ENCODE measurements at places on chromosomes 5 and 9.

DNA sequence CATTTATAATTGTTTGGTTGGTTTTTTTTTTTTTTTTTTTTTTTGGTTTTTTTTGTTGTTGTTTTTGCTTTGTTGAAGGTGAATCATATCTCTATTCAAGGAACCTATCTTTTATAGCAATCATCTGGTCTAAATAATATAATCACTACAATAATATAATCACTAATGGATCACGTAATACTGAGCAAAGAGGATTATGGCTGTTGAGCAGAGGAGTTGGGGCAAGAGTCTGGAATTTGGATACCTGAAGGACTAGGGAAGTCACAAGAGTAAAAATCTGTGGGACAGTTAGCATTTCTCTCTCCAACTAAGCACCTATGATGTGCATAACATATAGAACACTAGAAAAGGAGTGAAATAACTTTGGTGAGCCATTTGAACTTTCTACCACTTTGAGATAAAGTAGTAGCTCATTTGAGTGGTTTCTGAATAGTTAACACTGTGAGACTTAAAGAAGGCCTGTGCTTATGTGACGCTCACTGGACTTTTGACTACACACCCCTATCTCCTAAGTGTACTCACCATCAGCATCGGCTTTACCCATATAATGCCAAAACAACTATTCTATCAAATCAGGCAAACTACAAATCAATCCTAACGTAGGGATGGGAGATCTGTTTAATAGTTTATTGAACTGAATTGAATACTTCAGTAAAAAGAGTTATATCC, 564.9 kb upstream of the TUSC1 start:
- DNase-seq: no peak

- no peak for DNase-seq
Observed at GRCh38 chr5:8410618-8411017, 541.7 kb downstream of the MTRR start.

DNA sequence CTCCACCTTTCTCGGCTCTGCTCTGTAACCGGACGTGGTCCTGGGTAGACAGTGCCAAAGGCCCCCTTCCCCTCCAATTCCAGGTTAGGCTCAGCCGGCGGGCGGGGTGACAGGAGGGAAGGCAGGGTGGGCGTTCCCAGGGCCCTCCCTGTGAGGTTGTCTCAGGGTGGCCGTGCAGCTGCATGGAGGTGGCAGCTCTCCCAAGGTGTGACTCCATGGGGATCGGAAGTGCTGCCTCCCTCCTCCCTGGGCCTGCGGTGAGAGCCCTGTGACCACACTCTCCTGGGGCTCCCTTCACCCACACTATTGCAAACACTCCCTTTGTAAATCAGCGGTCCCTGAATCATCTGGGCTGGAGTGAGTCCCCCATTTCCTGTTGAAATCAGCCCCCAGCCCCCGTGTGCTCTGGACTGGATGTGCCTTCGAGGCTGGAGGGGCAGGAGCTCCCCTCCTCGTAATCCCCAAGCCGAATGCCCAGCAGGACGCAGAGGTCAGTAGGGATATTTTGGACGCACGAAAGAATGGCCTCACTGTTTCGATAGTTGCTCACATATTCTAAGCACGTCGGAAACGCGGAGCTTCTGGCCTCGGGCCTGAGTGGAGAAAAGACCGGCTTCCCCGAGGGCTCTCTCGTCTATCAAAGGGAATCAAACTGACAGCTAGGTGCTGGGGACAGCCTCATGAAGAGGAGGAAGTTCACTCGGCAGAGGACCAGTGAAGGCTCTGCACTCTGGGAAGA, 107.6 kb upstream of the COL5A1 start:
- DNase-seq: peak; percentile 22

DNA sequence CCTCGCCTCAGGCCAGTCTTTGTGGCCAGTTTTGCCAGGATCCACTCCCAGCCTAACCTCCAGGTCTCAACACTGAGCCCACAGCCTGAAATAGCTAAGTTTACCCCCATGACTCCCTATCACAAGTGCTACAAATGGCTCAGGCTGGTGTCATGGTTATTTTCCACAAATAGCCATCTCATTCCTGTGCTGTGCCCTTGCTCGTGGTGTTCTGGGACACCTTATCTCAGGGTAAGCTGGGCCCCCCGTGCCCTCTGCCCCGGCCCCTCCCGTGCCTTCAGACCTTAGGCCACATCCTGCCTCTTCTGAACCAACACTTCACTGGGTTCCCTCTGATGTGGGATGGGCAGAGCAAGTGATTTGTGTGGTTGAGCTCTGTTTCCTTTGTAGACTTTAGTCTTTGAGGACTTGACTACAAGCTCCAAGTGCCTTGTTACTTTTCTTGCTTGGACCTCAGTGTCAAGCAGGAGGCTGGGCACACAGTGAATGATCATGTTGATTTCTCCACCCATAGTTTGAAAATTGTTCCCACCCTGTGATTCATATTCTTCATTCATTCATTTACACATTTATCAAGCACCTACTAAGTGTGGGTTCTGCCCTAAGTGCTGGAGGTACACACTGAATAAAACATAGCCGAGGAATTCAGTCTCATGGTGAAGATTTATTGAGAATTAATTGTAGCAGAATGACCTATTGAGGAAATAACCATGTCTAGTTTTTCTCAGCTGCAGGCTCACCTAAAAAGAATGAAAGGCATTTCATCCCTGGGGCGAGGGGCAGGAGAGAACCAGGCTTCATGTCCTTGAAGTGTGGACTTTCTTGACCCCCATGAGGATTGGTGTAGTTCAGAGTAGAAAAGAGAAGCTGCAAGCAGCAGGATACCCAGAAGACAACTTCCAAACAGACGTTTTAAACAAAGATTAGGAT, 84.5 kb upstream of the CTNNA1 start:
- DNase-seq: no peak

GRCh38 chr9:135504262-135505243, 4.1 kb downstream of the MRPS2 start:
- peak; percentile 43 for DNase-seq

- no peak for DNase-seq
Observed at GRCh38 chr5:67375606-67376005, 179.0 kb upstream of the CD180 start.

DNA sequence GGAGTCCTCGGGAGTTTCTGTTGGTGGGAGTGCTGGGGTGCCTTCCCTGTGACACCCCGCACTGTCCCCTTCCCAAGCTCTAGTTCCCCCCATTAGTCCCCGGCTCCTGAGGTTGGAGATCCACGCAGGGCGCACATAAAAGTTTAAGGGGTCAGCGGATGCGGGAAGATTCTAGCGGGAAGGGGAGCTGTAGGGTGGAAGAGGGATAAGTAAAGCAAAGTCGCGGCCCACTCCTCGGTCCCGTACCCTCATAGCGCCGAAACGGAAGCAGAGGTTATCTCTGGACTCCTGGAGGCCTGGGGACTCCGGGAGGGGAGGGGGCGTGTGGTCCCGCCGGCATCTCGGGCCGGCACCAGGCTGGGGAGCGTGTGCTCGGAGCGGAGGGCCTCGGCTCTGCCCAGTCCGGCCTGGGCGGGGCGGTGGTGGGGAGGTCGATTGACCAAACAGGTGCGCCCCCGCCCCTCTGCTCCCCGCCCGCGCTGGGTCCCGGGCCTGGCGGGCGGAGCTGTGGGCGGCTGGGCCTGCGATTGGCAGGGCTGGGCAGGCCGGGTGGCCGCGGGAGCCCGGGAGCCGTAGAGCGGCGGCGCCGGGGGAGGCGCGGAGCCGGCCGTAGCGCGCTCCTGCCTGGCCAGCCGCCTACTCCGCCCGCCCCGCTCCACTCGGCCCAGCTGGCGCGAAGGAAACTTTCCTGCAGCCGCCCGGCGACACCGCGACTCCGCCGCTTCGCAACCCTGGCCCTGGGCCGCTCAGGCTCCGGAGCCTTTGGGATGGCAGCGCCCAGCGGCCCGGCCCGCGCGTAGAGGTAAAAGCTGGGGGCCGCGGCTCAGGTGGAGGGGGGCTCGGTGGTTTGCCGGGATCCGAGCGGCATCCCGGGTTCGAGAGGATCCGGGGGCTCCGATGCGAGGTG, 52.2 kb upstream of the DAB2IP start:
- no peak for DNase-seq

DNA sequence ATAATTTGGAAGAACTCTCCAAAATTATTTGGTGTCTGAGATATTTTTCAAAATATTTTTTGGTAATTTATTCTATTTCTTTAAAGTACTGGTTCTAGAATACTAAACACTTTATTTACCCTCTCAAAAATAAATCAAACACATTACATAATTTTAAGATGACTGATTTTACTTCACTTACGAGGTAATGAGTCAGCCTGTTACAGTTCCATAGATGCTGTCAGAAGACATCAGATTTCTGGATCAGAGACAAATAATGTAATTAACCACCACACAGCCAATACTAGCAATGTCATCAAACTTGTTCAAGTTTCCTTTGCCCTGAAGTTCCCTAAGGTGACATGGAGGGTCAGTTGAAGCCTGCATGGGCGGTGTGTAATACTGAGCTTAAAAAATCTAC, 106.1 kb upstream of the CDH9 start:
- DNase-seq: no peak

DNA sequence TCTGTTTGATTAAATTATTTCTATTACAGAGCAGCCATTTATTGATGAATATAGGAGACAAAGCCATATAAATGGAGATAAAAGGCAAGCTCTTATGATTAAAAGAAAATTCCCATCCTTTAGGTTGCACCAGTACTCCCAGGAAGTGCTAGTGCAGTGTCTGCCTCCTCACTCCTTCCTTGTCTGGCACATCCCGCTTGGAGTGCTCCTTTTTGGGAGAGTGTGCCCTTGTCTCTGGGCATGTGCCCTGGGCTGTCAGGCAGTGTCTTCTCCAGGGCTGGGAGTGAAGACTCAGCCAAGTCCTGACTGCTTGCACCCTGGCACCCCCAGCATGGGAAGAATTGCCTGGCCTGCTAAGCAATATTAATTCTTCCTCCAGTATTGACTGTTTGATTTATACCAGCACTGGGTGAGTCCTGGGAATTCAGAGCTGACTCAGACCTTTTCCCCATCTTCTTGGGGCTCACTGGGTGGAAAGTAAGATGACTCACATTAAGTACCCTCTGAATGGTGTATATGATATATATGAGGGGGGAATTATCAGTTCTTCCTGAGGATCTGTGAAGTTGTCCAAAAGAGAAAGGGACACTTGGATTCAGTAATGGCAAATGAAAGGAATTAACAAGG, 62.1 kb downstream of the ZSWIM6 start:
- DNase-seq: no peak
